ENCODE measurements at places on chromosomes 7 and 10.

GRCh38 chr10:63976538-63976937 lies 455.3 kb downstream of the REEP3 start:
- DNase-seq: peak; percentile 38

GRCh38 chr10:104509981-104510380 lies 131.1 kb upstream of the SORCS3 start:
- peak; percentile 29 for DNase-seq

DNA sequence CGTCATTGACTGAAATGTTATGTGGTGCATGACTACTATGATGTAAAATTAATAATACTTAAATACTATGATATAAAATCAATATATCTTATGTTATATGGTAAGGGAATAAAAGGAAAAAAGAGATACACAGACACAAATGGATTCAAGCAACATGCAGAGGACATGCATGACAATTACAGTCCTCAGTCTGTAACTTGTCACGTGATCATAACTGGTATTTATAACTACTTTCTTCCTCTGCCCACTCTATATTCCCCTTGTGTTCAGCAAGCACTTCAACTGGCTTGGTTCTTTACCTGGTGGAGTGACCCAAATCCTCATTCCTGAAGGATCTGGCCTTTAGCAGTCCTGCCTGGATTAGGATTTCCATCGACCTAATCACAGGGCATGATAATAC lies 104.4 kb upstream of the FAM180A start:
- no peak for DNase-seq

- DNase-seq: no peak
Measured at GRCh38 chr10:118072840-118073239, 26.1 kb upstream of the RAB11FIP2 start.

GRCh38 chr10:121079226-121079625 lies 228.1 kb downstream of the WDR11 start:
- no peak for DNase-seq

DNA sequence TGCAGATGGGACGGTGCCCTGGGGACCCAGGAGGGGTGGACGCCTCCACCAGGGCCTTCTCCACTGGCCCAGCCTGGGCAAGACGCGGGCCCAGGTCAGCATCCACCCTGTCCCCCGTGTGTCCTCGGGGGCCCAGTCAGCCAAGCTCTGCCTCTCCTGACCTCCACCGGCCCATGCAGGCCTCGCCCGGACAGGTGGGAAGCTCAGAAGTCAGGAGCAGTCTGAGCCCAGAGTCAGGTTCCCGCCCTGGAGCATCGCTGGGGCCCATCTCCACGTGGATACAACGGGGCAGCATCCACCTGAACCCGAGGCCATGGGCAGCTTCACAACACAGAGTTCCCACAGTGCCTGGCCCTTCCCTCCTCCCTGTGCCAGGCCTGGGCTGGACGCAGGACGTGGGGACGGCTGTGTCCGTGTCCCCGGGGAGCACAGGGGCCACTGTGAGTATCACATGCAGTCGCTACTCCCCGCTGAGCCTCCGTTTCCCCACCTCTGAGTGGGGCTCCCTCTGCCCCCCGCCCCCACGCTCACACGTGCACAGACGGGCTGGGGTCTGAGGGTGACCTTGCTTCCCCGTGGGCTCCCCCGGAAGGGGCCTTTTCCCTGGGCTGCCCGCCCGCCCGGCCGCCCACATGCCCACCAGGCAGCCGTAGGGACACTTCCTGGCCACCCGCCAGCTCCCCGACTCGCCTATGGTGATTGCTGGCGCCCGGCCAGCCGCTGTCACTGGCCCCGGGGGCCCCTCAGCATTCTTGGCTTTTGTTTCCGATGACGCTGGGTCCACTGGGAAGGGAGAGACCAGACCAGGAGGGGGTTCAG lies 64.3 kb downstream of the PDGFA start:
- peak; percentile 74 for DNase-seq

GRCh38 chr7:134533288-134533771 lies 6.0 kb downstream of the AKR1B10 start:
- DNase-seq: no peak

- DNase-seq: no peak
Measured at GRCh38 chr10:131746785-131747184, 154.0 kb upstream of the PPP2R2D start.

DNA sequence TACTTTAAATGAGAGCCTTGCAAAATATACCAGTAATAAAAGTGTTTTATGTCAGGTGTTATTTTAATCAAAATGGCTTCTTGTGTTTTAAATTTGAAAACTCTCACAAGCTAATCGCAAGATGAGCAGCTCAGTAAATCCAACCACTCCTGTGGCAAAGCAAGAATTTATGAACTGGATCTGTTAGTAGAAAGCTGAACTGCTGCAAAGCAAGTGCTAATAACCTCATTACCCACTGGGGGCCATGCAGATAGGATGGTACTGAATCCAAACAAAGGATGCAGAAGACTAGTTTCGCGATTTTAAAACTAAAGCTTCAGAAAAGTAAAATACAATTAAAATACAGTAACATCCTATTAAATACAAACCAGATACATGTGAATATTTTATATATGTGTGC lies 468.0 kb downstream of the PARD3 start:
- DNase-seq: no peak

GRCh38 chr7:143493751-143494150 lies 16.1 kb downstream of the TAS2R41 start:
- DNase-seq: no peak

- DNase-seq: no peak
Measured at GRCh38 chr7:43480581-43480980, 102.3 kb upstream of the STK17A start.

GRCh38 chr7:132077971-132078685 lies 498.1 kb downstream of the PLXNA4 start:
- DNase-seq: no peak

- no peak for DNase-seq
Measured at GRCh38 chr7:14115701-14116100, 126.2 kb upstream of the ETV1 start.

- no peak for DNase-seq
Measured at GRCh38 chr7:106415433-106415832, 130.7 kb upstream of the NAMPT start.

DNA sequence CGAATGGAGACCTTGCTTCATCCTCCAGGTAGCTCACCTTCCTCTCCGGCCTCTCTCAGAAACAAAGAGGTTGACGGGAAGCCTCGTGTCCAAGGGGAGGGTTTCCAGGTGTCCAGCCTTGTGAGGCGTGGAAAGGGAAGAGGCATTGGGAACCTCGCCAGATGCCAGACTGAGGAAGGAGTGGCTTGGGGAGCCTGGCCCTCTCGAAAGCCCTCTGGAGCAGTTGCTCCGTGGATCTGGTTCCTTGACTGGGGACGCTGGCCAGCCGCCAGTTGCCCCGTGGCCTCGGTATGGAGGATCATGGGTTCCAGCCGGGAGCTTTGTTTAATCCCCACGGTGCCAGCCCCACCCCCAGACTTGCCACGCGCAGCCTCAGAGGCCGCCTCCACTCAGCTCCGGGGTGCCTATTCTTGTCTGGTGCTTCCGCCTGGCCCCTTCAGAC lies 30.3 kb upstream of the SUN1 start:
- DNase-seq: peak; percentile 54

DNA sequence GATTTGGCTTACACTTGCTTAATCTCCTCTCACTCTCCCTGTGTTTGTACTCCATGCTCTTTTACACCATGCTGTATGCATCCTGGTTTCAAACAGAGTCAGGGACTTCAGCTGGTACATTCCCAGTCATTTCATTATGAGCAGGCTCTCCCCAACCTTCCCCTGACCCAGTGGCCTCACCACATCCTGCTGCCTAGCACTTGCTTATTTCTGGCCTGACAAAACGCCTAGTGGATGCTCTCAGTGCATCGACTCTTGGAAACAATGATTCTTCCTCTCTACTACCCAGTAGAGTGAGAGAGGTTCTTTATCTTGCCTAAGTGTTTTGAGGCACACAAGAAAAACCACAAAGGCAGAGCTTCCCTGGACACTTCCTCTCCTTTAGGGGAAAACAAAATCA lies 63.4 kb downstream of the CAV1 start:
- DNase-seq: no peak
